Brain pericyte (primary cell): ENCODE measurements at places on chromosomes 7 and 10.

- DNase-seq = no peak
Measured at GRCh38 chr10:31343009-31343408, 24.0 kb downstream of the ZEB1 start.

- DNase-seq = no peak
Measured at GRCh38 chr10:86160890-86161585, 205.6 kb downstream of the GRID1 start.

- peak; percentile 97 for DNase-seq
Measured at GRCh38 chr10:80158598-80159127, 26.1 kb downstream of the PLAC9 start.

GRCh38 chr7:12764458-12764891 lies 77.0 kb downstream of the ARL4A start:
- no peak for DNase-seq

DNA sequence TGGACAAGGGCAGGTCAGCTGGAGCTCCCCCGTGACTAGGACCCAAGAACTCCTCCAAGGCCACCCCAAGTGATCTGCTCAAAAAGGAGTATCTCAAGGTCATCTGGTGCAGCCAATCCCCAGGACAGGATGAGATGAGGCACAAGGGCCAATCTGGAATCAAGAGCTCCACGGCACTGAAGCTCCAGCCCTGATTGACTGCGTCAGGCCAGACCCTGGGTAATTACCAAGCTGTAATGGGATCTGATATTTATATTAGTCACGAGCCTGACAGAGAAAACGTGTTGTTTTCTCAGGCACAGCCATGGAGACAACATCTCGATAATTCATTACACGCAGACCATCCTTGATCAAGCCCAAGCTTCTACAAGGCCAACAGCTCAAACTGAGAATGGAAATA lies 4.2 kb downstream of the KCNMA1 start:
- DNase-seq = no peak

DNA sequence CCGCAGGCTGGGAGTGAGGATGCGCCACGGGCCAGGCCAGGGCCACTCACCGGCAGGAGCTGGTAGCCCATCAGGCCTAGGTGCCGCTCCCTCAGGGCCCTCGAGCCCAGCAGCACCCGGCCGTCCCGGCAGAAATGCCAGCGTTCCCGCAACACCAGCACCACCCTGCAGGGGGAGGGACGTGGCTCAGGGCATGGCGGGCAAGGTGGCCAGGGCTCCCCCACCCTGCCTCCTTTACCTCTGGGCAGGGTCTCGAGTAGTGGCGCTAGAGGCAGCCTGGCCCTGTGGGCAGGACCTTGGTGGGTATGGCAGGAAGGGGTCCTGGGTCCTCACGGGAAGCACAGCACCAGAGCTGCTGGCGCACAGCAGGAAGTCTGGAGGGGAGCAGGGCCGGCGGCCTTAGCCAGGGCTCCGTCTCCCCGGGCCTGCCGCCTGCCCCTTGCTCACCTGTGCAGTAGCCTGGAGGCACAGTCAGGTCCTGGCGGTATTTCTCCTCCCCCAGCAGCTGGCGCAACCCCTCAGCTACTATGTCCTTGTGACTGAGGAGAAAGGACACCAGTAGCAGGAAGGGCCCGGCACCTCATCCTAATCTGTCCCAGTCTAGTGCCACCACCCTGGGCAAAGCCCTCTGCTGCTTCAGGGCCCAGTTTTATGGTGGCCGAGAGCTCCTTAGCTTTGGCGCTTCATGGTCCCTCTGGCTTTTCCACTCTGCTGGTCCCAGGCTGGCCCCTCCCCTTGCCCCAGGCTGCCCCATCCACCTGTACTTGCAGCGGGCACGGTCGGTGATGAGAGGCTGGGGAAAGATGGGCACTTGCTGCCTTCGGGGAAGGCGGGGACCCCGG lies 3.5 kb downstream of the FASTK start:
- no peak for DNase-seq

GRCh38 chr10:104906112-104906511 lies 265.0 kb downstream of the SORCS3 start:
- no peak for DNase-seq

- no peak for DNase-seq
Measured at GRCh38 chr10:126301701-126302475, 86.4 kb downstream of the ADAM12 start.

DNA sequence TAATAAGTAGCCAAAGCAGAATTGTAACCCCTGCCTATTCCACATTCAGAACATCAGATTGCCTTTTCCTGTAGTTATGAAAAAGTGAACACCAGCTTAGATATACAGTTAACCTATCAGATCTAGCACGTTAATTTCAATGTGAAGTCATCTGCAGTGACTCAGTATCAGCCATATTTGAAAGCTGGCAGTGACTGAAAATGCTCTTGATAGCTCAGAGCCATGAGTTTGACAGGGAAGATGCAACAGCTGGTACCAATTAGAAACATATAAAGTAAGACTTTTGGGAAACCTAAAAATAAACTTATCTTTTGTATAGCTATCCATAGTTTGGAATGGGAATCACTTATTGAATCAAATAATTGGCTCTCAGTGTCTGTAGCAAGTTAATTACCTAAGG lies 284.1 kb upstream of the NPSR1 start:
- no peak for DNase-seq

DNA sequence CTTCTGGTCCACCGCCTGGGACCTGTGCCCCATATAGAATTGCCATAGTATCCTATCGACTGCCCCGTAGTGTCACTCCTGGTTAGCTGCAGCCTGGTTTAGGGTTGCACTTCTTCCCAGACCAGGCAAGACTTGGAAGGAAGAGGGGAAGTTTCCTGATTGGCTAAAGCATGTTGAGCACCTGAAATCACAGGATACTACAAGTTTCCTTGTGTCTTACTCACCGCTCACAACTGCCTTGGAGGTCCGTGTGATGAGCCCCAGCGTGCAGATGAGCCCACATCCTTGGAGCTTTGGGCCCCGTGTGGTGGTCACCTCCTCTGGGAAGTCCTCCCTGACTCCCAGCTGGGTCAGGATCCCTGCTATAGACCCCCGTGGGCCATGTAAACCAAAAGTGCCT lies 73.9 kb upstream of the GTF2I start:
- no peak for DNase-seq

GRCh38 chr7:82263920-82264782 lies 179.4 kb downstream of the CACNA2D1 start:
- DNase-seq = no peak

DNA sequence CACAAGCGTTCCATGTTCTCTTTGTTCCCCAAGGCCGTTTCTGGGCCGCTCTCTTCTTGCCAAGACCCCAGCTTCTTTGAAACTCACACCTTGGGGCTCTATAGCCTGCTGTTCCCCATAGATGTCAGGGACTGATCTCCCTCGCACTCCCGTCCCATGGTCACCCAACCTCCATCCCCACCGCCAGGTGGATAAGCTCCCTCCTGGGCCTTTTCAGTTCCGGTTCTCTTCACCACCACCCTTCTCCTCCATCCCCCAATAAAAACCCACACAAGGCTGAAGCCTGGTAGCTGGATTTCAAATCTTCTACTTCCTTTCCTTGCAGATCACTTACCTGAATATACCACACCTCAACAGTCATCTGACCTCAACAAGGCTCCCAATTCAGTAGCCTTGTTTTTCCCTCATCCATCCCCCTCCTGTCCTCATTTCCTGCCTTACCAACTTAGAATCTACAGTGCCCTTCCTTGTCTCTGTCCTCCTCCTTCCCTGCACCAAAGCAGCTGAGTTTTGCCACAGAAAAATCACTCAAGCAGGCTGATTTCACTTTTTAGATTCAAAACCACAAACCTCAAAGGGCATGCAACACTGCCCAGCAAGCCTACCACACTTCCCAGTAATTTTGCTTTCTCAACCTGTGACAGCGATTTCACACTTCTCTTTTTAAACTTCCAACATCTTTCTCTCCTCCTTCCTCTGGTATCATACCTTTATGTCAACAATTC lies 7.7 kb downstream of the SLC37A3 start:
- no peak for DNase-seq

- no peak for DNase-seq
Measured at GRCh38 chr7:125924037-125924436, 994.4 kb upstream of the POT1 start.

DNA sequence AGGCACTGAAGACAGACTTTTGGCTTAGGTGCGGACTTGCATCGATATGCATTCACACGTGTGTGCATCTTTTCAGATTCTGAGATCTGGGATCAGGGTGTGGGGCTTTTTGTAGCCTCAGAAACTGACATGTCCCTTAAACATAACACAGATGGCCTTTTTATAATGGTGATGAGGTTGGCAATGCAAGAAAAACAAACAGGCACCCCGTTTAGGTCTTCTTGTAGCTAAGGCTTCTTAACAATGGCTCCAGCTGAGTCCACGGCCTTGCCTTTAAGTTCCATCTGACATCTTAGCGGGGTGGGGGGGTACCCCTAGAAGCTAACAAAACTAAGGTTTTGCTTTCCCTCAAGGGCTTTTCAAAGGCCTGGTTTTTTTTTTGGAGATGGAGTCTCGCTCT lies 146.3 kb downstream of the PRPF18 start:
- no peak for DNase-seq

GRCh38 chr7:133003052-133003910 lies 78.6 kb downstream of the CHCHD3 start:
- DNase-seq = no peak

GRCh38 chr7:43302773-43303460 lies 190.5 kb downstream of the HECW1 start:
- DNase-seq = peak; percentile 15

- DNase-seq = peak; percentile 44
Measured at GRCh38 chr10:43689955-43690771, 41.5 kb upstream of the ZNF32 start.

DNA sequence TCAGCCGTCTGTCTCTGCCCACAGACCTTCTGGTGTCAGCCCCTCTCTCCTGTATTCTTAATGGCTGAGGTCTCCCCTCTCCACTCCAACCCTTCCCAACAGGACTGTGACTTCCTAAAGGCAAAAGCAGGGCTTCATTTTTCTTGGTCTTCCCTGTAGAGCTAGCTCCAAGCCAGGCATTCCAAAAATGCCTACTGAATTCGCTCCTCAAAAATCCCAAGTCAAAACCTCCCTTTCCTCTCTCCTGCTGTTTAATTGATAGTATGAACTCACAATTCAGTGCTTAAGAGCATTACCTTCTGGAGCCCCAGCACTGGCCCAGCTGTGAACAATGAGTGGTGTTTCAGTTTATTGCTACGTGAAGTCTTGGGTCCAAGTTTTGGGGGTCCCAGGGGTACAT lies 628.4 kb downstream of the PARD3 start:
- no peak for DNase-seq

DNA sequence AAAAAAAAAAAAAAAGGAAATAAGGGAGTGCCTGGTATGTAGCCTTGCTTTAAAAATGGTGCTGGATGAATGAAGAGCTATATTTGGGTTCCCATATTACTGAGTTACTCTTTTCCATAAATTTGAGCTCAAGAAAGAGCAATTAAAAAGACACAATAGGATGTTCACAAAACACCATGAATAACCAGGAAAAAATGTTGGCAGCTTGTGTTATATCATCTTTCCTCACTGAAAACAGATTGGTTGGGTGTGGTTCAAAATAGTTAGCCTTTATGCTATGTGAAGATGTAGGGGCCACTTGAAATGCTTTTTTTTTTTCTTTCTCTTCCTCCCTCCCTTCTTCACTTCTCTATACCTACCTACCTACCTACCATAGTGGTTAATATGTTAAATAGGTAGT lies 256.9 kb downstream of the STK31 start:
- DNase-seq = no peak

DNA sequence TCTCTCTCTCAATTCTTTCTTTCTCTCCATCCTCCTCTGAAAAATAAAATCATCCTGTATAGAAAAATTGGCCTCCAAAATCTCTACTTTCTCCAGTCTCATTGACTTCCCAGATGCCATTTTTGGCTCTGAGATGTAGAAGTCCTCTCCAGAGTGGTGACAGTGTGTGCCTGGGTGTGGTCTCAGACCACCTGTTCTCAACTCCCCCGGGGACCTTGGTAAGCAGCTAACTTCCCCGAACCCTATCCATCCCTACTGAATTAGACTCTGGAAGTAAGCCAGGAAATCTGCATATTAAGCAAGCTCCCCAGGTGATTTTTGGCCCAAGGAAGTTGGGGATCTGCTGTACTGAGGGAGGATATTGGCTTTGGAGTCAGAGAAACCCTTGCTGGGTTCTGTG lies 120.5 kb downstream of the WDR11 start:
- DNase-seq = no peak

DNA sequence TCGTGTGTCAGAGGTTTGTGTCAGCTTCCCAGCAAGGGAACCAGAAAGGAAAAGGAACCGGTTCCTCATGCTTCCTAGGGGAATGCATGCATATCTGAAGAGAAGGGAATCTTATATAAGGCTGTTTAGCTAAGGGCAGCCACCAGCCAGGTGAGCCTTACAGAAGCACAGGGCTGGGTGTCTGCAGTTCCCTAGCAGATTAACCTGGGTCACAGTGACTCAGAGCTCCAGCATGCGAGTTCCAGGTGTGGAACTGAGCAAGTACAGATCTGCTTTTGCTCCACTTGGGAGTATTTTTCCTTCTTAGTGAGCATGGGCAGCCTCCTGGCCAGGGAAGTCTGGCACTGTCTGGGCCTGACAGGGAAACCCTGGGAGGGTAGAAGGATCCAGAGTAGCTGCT lies 957 bp upstream of the ANKRD2 start:
- DNase-seq = no peak

DNA sequence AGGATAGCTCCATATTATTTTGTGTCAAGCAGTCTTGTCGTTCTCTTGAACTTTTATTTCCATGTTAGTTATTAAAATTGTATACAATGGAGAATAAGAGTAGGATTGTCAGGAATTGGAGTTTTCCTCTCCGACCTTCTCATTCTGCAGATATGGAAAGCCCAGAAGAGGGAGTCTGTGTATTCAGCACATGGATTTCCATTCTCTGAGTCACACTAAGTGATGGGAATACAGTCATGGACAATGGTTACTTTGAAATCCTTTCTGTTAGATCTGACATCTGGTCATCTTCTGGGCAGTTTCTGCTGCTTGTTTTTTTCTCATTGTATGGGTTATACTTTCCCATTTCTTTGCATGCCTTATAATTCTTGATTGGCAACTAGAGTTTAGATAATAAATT lies 5.0 kb upstream of the TASOR2 start:
- DNase-seq = no peak
